ENCODE measurements at places on chromosomes 11 and 22.
A peak's percentile ranks its signal among the peaks of the same experiment; 100 is the strongest.

DNA sequence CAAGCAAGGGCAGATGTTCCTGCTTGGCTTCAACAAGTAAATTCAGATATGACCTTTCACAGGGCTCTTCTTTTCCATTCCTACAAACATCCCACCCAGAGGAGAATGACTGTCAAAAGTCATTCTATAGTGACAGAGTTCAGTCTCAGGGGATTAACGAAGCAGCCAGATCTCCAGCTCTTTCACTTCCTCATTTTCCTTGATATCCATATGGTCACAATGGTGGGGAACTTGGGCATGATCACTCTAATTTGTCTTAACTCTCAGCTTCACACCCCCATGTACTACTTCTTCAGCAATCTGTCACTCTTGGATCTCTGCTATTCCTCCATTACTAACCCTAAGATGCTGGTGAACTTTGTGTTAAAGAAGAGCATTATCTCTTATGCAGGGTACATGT lies 15.0 kb upstream of the OR8B8 start:
- DNase-seq, result no peak

GRCh38 chr11:34850334-34850733 lies 65.8 kb downstream of the APIP start:
- DNase-seq, result no peak

DNA sequence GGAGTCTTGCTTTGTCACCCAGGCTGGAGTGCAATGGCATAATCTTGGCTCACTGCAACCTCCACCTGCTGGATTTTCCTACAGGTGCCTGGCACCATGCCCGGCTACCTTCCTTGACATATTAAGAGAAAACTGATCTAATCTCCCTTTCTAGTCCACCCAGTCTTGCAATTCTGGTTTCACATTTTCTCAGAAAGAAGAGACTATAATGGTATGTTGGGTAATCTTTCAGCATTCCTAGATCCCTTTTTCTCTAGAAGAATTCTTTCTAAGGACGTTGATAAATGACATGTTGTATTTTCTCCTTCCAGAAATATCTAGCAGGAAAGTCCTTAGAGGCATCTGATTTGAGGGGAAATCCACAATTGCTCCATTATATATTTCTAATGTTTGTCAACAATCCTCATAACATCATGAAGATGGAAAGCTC lies 10.4 kb upstream of the HSPA8 start:
- DNase-seq, result no peak

DNA sequence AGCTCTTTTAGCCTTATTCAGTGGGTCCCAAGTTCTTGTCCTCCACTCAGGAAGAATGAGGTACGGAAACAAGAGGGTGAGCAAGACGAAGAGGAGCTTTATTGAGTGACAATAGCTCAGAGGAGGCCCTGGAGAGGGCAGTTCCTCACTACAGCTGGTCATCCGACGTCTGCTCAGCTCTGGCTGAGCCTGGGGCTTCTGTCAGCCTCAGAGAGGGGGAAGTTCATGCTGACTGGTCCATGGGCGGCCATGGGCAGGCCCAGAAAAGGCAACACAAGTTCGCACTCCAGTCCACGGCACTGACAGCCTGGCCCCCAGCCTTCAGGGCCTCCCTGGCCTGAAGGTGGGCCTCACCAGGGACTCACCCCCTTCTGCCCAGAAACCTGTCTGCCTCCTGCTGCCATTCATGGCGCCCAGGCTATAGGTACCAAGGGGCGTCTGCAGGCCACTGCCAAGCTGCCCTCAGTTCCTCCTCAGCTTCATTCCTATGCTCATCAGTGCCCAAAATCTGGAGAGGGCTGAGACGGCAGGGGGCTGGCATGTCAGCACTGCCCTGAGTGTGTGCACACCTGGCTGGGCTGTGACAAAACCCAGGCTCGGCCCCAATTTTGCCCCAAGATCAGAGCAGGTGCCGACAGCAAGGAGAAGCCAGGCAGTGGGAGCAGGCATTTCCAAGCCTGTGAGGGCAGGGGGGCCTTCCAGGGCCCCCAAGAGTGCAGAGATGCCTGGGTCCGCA lies 21.7 kb upstream of the KIAA0930 start:
- DNase-seq, result no peak

- no peak for DNase-seq
Observed at GRCh38 chr22:19383292-19383691, 48.2 kb downstream of the HIRA start.

DNA sequence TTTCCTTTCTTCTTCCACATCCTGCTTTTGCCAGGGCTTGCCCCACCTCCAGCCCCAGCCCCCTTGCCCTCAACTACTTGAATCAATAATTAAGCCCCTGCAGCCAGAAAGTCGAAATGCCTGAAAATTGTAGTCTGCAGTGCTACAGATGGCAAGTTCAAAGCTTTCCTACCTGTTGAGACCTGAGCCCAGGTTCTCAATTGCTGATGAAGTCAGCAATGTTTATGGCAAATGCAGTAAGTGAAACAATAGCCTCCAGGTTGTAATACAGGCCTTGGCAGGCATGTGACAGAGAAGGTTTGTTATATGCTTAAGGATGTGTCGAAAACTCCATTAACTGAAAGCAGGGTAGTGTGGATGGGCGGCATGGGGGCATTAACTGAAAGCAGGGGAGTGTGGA lies 181.1 kb upstream of the SESN3 start:
- no peak for DNase-seq

- DNase-seq, result no peak
Observed at GRCh38 chr11:66563832-66564231, 4.6 kb downstream of the CTSF start.

DNA sequence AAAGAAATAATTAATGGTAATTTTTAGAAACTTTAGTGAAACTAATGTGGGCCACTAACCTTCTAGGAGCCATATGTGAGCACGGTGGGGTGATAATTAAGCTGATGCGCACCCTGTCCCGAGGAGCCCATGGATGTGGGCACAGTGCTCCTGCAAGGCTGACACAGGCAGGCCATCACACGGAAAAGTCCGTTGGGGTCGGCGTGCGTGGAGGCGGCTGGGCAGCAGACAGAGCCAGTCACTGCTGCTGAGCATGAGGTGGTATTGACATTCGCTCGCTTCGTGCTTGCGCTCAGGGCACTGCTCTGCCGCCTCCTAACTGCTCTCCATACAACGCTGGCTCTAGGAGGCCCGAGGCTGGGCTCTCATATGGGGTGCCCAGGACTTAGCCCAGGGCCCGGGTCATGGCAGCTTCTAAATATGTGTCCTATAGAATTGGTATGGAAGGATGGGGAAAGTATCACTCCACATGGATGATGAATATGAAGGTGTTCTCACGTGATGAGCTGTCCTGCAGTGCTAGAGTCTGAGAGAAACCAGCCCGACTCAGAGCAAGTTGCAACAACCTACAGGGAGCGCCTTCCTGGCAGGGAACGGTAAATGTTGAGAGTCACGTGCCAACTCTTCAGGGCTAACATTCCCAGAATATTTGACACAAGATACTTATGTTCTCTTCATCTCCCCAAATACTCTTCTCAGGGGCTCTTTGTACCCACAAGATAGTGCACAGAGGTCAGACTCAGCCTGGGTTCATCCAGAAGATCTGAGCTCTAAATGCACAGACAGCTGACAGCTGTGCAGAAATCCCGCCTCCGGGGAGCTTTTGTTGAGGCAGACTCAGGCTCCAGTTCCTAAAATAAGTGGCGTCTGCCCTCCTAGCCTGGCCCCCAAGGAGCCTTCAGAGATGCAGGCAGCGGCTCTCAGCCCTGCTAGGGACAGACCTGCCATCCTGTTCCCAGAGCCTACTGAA lies 50.6 kb upstream of the ARFGAP3 start:
- no peak for DNase-seq

DNA sequence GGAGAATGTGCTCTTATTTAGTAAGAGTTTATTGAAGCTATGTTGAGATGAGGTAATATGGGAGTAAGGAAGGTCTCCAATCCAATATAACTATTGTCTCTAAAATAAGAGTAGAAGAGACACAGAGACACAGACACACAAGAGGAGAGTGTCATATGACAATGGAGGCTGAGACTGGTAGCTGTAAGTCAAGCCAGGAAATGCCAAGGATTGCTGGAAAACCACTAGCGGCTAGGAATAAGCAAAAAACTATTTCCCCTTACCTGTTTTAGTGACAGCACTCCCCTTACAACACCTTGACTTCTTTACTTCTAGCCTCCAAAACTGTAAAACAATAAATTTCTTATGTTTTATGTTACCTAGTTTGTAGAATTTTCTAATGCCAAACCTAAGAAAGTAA lies 1652.8 kb downstream of the LRRC4C start:
- no peak for DNase-seq

- DNase-seq, result no peak
Observed at GRCh38 chr11:74195828-74196227, 24.7 kb downstream of the PPME1 start.

DNA sequence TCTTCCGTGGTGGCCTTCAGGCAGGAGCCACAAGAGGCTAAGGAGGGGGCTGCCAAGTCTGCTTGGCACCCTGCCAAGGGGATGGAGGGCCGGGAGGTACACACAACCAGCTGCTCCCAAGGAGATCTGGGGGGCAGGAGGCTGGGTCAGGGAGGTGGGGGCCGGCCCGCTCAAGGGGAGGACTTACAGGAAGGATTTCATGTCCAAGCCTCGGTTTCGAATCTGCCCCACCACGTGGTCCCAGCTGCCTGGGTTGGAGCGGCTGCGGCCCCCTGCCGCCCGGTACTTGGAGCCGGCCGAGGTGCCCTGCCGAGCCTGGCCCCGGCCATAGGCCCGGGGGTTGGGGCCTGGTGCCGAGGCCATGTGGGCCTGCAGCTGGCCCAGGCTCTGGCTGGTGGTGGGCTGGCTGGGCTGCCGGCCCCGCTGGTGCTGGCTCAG lies 33.5 kb downstream of the LRRC10B start:
- no peak for DNase-seq

GRCh38 chr11:2460540-2461252 lies 15.9 kb downstream of the KCNQ1 start:
- no peak for DNase-seq

GRCh38 chr11:47179655-47179991 lies 2.9 kb upstream of the ARFGAP2 start:
- DNase-seq, result peak; percentile 62

DNA sequence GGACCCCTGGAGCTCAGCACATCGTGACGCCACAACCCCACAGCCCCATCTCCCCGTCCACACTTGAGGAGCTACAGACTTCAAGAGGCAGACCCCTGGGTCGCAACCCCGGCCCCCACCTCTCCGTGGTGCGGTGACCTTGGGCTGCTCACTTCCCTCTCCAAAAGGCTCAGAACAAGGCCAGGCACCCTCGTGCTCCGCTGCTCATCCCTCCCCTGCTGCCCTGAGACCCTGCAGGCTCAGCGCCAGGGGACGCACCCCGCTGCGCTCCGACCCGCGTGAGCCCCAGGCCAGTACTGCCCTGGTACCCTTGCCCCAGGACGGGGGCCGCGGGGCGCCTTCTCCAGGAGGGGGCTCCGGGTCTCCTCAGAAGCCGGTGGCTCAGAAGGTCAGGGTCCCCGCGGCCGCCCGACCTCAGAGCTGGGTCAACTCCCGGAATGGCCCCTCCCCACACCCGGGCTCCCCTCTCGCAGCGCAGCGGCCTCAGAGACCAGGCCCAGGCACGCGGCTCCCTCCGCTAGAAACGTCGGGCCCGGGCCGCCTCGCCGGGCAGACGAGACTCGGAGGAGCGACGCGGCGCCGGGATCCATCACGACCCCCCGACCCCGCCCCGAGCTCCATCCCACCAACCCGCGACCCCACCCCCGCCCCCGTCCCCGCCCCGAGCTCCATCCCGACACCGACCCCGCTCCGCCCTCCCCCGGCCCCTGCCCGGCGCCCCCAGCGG lies 563 bp downstream of the GATD1 start:
- DNase-seq, result peak; percentile 40

DNA sequence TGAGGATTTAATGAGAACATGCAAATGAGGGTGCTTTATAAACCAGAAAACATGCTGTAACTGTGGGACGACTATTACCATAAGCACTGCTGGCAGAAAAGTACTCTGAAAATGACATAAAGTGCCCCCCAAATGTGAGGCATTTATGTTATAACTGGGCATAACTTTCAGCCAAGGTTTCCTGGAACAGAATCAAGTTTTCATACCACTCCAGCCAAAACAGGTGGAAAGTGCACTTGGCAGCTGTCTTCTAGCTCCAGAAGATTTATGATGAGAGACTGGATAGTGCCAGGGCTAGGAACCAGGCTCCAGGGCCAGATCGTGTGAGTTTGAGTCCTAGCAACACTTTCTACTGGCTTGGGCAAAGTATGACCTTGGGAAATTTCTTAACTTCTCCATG lies 339.2 kb downstream of the TENM4 start:
- no peak for DNase-seq

DNA sequence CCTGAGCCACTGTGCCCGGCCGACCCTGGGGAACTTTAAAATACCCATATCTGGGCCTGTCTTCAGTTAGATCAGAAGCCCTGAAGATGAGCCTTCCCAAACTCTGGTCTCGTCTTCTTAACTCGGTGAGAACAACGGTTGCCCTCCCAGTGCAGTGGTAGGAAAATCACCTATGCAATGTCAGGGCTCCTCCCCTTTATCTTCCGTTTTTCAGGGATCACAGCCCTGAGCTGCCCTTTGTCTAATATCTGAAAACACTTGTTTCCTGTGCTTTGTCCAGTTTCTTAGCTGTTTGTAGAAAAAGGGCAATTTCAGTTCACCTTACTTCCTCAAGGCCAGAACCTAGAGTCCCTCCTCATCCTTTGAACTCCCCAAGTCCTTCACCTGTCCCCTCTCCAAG lies 9.4 kb downstream of the DRAP1 start:
- DNase-seq, result no peak

- DNase-seq, result no peak
Observed at GRCh38 chr11:113105592-113105991, 144.4 kb downstream of the NCAM1 start.

- DNase-seq, result no peak
Observed at GRCh38 chr11:105158436-105158835, 18.9 kb upstream of the CARD18 start.

DNA sequence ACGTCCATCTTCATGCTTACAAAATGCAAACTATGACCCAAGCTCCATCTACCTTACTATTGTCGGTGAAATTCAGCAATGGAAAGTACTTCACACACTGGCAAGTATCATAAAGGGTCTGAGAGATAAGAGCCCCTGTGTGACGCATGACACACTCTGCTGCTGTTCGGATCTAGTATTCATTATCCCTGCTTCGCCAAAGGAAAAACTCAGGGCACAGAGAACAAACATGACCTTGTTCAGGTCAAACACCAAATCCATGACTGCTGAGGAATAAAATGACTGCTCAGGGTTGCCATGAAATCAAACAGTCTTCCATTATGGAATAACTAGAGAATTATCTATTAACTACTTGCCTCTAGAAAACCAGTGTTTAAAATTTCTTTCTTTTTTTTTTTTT lies 73.0 kb downstream of the MICAL3 start:
- no peak for DNase-seq

DNA sequence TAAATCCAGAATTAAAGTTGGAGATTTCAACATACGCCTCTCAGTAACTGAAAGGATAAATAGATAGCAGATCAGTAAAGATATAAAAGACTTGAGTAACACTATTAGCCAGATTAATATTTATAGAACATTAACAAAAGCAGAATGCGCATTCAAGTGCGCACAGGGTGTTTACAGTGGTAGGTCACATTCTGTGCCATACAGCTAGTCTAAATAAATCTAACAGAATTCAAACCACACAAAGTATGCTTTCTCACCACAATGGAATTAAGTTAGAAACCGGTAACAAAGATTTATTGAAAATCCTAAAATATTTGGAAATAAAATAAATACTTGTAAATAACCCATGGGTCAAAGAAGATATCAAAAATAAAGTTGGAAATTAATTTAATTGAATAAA lies 341.0 kb downstream of the DYNC2H1 start:
- no peak for DNase-seq
